Brain microvascular endothelial cell (primary cell): ENCODE measurements at places on chromosomes 4 and X.

DNA sequence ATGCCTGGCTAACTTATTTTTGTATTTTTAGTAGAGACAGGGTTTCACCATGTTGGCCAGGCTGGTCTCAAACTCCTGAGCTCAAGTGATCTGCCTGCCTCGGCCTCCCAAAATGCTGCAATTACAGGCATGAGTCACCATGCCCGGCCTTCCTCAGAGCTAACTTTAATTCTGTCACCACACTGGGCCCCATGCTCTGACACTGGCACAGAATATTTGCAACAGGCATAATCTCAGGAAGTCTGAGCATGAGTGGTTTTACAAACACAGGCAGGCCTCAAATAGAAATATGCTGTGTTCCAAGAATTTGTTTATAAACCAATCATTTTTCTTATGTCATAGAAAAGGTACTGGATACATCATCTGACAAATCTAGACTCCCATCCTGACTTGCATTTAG is 32.7 kb upstream of the FAM9C start:
- no peak for DNase-seq

GRCh38 chr4:67393699-67394281 is 151.5 kb downstream of the CENPC start:
- DNase-seq, result peak; percentile 29

- no peak for DNase-seq
Observed at GRCh38 chr4:77305766-77306165, 148.8 kb downstream of the CCNG2 start.

- no peak for DNase-seq
Observed at GRCh38 chr4:40912460-40913184, 162.9 kb downstream of the NSUN7 start.

DNA sequence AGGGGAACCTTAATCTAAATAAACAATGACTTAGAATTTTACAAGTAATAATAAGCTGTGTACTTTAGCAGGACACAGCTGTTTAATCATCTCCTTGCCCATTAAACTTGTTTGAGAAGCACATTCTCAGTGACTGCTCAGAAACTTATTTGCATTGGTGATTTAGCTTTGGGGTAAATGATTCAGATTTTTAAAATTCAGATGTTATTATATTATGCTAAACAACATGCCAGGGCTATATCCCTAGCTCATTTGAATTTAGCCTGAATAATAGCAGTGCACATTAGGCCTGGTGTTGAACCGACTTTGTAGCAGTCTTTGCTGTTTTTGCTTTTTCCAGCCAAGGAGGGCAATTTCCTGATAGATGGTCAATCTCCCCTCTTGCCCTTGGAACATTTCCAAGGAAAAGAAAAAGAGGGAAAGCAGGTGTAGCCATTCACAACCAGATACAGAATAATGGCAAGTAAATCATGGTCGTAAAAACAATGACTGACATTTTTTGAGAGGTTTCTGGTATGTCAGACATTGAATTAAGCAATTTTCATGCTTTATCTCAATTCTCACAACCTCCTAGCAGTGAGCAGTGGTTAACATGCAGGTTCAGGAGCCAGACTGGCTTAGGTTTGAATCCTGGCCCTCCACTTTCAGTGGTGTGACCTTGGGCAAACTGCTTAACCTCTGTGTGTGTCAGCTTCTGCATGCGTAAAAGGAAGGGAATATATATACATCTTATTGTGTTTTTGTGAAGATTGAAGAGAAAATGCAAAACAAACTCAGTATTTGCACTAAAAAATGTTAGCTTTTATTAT is 16.8 kb downstream of the ARHGEF38 start:
- no peak for DNase-seq

GRCh38 chr4:58301376-58301999 is 1191.3 kb upstream of the IGFBP7 start:
- DNase-seq, result no peak

DNA sequence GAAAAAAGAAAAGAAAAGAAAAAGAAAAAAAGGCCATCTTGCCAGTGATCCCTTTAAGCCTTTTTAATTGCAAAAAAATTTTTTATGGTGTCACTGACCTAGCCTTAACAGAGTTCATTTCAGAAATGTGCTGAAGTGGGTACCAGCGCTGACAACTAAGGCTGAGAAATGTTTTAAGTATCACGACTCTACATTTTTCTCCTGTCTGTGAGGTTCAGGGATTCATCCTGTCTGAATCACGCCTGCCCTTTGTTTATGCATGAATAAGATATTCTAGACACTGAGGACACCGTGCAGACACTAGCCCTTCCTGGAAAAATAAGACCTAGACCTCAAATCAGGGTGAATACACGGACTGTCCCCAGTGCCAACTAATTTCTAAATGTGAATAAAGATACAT is 154.4 kb upstream of the NOCT start:
- DNase-seq, result peak; percentile 83

DNA sequence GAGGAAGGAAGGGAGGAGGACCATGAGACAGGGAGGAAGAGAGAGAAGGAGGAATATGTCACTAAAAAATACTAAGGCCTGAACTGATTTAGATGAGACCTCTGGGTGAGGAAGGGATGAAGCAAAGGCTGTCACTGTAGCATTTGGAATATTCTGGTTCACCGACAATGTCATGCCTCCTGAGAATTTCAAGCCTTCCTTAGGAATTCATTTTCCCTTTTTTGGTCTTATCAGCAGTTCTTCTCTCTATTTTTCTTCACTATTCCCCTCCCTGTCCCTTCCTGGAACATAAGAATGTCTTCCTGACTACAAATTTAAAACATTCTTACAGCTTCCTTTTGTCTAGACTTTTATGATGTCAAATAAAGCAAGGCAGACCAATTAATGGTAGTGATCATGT is 527.8 kb downstream of the INPP4B start:
- no peak for DNase-seq

GRCh38 chr4:110484767-110485166 is 8.8 kb downstream of the ENPEP start:
- peak; percentile 86 for DNase-seq

- no peak for DNase-seq
Observed at GRCh38 chrX:123882391-123882790, 22.5 kb downstream of the XIAP start.

GRCh38 chr4:182809417-182810102 is 107.6 kb downstream of the DCTD start:
- DNase-seq, result peak; percentile 6

DNA sequence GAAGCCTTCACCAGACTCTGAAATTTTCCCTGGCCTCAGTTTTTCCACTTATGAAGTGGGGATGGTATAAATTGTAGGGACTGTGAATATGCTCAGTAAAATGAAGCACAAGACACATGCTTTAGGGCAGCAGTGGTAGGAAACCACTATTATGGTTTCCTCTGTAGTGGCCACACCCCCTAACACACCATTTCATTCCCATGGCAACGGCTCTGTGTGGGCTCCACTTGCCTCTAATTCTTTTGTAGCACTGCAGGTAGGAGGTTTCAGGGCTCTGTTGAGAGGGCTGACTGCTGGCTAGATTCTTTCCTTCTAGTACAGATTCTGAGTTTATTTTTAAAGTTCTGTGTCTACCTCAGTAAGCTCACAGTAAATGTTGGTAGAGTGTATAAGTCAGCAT is 3.5 kb upstream of the VMA21 start:
- DNase-seq, result no peak

DNA sequence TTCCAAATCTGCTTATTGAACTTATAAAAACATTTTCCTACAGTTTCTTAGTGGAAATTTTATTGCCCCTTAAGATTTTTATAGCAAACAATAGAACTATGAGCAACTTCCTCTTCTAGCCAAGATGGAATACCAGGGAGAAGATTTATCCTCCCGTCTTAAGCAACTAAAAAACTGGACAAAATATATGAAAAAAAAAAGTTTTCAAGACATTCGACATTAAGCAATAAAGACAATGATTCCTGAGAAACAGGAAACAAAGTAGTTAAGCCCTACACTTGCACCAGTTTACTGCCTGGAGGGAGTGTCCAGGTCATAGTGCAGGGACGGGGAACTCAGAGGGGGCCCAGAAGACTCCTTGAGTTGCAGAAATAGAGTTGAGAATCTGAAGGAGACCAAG is 516.1 kb upstream of the DIPK2B start:
- no peak for DNase-seq

DNA sequence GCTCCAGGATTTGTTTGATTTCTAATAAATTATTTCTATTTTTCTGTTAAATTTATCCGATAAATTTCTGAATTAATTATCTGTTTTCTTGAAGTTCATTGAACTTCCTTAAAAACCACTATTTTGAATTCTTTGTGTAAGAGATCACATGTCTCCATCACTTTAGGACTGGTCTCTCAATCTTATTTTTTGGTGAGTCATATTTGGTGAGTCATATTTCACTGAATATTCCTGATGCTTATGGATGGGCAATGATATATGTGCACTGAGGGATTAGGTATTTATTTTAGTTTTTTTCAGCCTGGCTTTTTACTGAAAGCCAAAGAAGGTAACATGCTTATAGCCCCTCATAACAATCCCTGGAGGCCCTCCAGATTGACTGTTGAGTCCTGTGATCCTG is 48.5 kb upstream of the IL15 start:
- DNase-seq, result no peak

DNA sequence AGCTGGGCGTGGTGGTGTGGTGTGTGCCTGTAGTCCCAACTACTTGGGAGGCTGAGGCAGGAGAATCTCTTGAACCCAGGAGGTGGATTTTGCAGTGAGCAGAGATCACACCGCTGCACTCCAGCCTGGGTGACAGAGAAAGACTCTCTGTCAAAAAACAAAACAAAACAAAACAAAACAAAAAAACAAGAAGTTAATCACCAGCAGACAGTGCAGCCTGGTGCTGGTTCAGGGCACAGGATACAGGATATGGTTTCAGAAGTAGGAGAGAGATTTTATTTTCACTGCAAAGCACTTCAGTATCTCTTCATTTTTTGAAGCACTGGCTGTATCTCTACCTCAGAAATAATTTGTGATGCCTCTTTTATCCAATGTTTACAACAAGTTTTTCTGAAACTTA is 1222.9 kb upstream of the PRKX start:
- no peak for DNase-seq
